ENCODE measurements at places on chromosomes 1 and 21.

DNA sequence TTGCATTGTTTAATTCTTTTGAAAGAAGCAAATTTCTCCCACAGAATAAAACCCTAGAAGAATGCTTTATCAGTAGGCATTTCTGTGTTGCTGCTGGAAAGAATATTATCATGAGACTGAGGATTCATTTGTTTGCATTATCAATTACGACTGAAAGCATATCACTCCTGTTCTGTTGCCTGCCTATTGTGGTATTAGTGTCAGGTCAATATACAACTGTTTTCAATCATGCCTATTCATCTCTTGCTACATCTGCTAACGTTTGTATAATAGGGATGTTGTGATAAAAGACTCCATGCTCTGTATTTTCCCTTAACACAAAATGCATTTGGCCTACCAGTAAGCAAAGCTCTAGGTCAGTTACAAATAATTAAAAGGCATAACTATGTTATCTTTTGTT, 221.5 kb downstream of the PTPRC start:
- no peak for DNase-seq

- DNase-seq, result no peak
These were observed 15.2 kb upstream of the PDIK1L start for GRCh38 chr1:26096471-26096870.

DNA sequence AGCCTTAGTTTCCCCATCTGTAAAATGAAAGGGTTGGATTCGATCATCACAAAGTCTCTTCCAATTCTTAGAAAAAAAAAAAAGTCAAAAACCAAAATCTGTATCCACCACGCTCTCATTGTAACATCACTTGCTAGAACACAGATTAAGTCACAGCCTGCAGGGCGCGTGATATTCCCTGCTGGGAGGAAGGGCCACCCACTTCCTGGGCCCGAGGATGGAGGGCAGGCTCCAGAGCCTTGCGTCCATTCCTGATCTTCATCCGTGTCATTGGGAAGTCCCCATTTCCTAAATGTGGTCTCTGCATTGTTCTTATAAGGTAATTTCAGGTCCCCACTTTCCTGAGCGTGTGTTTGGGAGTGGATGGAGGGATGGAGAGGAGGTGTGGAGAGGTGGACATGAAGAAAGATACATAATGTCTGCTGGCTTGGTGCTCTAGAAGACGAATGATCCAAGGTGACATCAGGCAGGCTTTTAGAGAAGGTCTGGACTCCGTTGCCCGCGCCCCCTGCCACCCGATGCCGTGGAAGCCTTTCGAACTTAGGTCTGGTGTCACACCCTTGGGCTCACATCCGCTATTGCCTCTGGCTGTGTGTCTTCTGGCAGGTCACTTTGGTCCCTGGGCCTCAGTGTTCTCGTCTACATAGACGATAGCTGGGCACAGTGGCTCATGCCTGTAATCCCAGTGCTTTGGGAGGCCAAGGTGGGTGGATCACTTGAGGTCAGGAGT, 56.1 kb downstream of the ATP5PO start:
- DNase-seq, result no peak

- DNase-seq, result no peak
These were observed 62.5 kb downstream of the TAS1R2 start for GRCh38 chr1:18796950-18797349.

DNA sequence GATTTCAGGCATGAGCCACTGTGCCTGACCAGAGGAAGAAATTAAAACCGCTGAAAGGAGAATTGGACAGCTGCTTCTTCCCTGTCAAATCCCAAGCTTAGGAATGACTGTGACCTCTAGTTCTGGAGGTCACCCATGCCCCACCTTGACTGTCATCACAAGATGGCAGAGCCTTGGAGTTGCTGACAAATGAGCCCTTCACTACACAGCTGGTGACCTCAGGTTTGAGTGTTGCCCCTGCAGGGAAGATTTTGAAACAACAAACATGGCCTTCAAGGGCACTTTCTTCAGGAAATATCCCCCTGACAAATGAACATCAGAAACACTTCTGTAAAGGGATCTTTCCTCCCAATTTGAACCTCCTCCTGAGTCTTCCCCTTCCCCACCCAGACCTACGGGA, 6.9 kb upstream of the SLC45A3 start:
- DNase-seq, result no peak

DNA sequence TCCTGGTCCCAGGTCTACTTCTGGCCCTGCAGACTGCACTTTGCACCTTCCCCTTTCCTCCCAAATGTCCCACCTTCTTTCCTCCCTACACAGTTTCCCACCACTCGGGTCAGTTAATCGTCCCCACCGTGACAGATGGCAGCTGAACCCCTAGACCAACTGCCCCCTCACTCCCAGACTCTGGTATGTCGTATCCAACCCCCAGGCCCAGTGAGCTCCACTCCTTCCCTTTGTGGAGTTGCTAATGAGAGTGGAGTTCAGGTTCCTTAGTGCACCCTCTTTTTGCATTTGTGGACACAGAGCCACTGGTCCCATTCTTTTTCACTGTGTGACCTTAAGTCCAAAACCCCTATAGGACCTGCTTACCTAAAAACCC, 1.8 kb downstream of the MAN1C1 start:
- no peak for DNase-seq

DNA sequence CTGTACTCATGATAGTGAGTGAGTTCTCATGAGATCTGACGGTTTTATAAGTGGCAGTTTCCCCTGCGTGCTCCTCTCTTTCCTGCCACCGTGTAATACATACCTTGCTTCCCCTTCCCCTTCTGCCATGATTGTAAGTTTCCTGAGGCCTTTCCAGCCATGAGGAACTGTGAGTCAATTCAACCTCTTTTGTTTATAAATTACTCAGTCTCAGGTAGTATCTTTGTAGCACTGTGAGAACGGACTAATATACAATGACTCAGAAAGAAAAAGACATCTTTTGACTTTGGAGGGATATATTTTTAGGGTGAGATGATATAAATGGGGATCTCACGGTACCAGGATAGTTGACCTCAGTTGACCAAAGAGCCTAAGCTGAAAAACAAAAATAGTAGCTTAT, 74.7 kb upstream of the BACH1 start:
- DNase-seq, result no peak

GRCh38 chr1:159828581-159829272, 2.1 kb downstream of the SLAMF8 start:
- no peak for DNase-seq

DNA sequence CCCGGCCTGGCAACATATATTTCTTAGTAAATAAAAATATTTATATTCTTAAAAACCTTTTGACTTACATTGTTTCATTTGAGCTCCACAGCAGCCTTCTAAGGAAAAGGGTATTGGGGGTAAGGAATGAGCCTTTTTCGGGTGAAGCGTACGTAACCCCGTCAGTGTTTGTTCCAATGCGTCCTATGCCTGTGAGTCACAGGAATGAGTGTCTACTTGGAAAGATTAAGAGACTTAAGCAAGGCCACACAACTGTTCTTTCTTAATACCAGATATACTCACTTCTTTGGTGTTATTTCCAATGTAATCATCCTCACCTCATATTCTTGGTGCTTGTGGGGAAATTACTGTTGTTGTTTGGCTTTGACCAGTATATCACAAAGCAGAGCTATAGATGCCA, 22.7 kb downstream of the WDTC1 start:
- DNase-seq, result no peak

- no peak for DNase-seq
These were observed 40.7 kb upstream of the TRAPPC10 start for GRCh38 chr21:43971201-43971991.

GRCh38 chr1:203503836-203504235, 9.9 kb downstream of the OPTC start:
- no peak for DNase-seq
